LoVo (cell line): ENCODE measurements at places on chromosomes 13 and 19.

DNA sequence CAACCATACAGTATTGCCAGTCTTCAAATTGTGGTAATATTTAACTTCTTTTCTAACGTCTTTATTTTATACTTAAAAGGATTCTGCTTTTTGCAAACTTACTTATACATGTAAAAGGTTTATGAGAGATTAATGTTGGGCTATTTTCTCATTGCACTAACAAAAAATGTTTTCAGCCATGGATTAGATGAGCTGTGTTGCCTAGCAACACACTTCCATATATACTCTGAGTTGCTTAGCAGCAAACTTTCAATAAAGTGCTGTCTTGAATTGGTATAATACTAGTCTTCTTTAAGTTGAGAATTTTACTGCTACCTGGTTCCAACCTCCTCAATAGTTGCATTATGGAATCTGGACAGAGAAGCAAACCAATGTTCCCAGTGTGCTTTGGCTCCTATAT lies 777.4 kb upstream of the PCDH9 start:
- DNase-seq = no peak

DNA sequence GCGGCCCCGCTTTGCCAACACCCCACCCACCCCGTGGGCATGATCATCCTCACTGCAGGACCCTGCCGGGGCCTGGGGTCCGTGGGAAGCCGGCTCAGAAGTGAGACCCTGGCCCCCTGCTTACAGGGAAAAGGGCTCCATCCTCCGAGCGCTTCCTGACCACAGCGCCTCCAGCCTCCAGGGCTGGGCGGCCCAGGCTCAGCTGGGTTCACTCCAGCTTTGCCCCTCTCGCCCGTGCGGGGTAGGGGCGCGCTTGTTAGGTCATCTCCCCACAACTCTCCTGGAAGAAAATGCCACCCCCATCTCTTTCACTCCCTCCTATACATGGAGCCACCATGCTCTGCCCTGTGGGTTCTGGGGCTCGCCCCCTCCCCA lies 6.6 kb upstream of the C1QTNF9B start:
- no peak for DNase-seq

GRCh38 chr19:10118960-10119359 lies 739 bp downstream of the EIF3G start:
- no peak for DNase-seq

DNA sequence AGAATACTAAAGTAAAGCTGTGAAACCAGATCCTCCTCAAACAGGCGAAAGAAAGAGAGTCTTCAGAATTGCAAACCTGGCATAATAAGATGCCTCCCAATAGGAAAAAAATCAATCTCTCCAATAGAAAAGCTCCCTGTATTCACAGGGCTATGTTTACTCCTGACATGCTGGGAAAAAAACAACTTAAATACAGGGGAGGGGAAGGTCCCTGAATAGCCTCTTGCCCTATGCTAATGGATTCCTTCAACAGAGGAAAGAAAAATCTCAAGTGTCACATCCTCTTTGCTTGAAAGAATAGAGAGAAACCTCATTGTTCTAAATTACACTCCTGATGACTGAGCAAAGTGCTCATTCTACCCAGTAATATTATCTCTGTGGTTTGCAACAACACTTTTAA lies 1271.1 kb upstream of the PRR20A start:
- DNase-seq = no peak

GRCh38 chr13:40682449-40683240 lies 16.2 kb upstream of the FOXO1 start:
- DNase-seq = peak; percentile 53

GRCh38 chr13:73497430-73497829 lies 438.6 kb downstream of the KLF5 start:
- no peak for DNase-seq

GRCh38 chr19:13172346-13173138 lies 22.3 kb downstream of the IER2 start:
- peak; percentile 84 for DNase-seq

DNA sequence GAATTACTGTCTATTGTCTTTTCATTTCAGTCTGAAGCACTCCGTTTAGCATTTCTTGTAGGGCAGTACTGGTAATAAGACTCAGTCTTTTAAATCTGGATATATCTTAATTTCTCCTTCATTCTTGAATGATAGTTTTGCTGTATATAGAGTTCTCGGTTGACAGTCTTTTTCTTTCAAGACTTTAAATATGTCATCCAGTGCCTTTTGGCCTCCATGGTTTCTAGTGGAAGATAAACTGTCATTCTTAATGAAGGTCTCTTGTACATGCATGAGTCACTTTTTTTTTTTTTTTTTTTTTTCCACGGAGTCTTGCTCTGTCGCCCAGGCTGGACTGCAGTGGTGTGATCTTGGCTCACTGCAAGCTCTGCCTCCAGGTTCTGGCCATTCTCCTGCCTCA lies 27.2 kb upstream of the ZDHHC20 start:
- no peak for DNase-seq
